ENCODE measurements at places on chromosomes 11 and 22. TPM values are rescaled to one million over a fixed set of nuclear protein-coding genes. Genes with fewer than 3 reads are reported as not detected.

DNA sequence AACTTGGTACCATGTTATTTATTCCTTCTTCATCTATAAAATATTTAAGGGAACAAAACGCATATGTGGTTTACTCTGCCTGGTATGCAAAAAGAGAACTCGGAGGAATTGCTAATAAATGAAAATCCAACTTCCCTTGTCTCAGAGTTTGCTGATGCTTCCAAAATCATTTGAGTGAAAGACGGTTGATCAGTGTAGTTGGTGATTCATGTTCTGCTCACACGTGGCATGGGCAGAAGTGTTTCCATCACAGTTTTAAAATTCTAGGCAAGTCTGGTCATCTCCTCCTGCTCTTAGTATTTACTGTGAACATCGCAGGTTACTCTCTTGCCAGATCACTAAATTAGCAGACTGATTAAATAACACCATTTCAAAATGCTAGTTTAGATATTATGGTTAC, 11.9 kb upstream of the PARVB start:
- no peak overlapping the region for H3K27ac ChIP-seq
- no peaks in the 10 kb centered on the region for H3K27me3 ChIP-seq
- H3K36me3 ChIP-seq, result no peaks in the 10 kb centered on the region
- no peak for DNase-seq

DNA sequence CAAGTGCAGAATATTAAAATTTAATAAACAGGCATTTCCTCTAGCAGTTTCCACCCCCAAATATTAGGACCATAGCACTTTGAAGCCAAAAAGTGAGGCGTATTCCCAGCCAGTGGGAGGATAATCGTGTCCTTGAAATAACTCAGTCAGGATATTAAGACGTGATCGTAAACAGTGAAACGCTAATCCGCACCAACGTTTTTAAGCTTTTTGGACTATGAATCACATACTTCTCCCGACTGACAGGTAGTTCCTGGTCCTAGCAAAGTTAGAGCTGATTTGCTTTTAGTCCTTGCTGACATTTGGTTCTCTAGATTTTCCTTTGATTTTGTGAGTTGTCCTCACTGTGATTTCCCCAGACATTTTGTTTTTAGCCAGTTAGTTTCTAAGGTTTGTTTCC, 197.1 kb upstream of the ARHGAP20 start:
- DNase-seq, result no peak
- H3K4me3 ChIP-seq, result no peak overlapping the region
- H3K4me1 ChIP-seq, result no peaks in the 10 kb centered on the region
- H3K27me3 ChIP-seq, result peaks cover 38% of the 10 kb centered on the region
- no peaks in the 10 kb centered on the region for H3K36me3 ChIP-seq

DNA sequence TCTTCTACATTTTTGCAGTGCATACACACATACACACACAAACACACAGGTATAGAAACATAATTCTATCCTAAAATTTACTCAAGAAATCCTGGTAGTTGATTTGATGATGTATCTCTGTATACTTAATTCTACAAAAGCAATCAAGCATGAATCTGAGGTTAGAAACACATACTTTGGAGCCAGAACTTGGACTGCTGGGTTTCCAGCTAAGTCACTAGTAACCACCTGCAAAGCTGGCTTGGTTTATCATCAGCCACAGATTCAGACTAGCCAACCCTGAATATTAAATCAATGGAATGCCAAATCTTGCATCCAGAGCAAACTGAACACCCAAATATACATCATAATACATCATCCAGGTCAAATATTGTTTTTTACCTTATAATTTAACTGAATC, 24.8 kb upstream of the POU2AF2 start:
- no peaks in the 10 kb centered on the region for H3K4me1 ChIP-seq
- H3K27ac ChIP-seq, result no peak overlapping the region

DNA sequence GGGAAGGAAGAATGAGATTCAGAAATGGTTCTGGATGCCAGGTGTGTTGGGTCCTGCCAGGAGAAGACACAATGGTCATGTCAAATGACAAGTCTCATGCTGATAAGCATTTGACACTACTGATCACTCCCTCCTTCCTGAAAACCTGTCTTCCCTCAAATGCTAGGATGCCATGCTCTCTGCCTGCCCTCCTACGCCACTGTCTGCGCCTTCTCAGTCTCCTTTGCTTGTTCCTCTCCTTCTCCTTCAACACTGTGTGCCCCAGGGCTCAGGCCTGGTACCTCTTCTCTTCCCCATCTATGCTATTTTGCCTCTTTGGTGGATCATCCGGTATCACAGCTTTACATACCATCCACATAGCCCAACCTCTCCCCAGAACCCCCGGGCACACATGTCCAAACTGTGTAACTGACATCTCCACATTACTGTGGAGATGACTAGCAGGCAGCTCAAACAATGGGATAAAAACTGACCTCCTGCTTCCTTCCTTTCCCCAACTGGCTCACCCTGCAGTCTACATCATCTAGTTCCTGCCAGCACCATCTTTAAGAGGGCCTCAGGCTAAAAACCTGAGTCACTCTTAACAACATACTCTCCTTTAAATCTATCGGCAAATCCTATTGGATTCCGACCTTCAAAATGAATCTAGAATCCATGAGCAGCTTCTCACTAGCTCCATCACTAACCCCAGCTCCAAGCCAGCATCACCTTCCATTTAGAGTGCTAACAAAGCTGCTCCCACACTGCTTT, 8.2 kb downstream of the AP1B1 start:
- no peak for DNase-seq
- H3K27me3 ChIP-seq, result no peaks in the 10 kb centered on the region
- no peak overlapping the region for H3K27ac ChIP-seq

DNA sequence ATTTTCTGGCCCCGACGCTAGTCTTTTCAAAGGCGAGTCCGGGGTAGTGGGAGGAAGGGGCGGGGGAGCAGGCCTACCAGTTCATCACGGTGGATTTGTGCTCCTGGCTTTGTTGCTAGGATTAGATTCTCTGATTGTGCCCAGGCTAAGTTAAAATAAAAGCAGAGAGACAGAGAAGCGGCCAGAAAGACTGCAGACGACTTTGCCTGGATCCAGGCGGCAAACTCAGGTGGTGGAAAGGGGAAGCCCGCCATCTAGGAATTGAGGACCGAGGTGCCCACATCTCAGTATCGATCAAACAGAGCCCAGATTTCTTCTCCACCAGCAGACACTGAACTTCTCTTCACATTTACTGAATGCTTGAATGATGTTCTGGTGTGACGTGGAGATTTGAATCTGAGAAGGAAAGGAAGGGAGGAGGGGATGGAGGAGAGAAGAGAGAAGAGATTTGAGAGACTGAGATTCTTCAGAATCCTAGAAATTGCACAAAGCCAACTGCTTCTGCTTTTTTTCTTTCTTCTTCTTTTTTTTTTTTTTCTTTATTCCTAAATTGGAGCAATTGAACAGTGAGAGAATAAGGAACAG, 2.7 kb downstream of the FAT3 start:
- H3K27me3 ChIP-seq, result no peaks in the 10 kb centered on the region
- H3K4me1 ChIP-seq, result no peaks in the 10 kb centered on the region
- no peak for DNase-seq
- no peaks in the 10 kb centered on the region for H3K36me3 ChIP-seq

DNA sequence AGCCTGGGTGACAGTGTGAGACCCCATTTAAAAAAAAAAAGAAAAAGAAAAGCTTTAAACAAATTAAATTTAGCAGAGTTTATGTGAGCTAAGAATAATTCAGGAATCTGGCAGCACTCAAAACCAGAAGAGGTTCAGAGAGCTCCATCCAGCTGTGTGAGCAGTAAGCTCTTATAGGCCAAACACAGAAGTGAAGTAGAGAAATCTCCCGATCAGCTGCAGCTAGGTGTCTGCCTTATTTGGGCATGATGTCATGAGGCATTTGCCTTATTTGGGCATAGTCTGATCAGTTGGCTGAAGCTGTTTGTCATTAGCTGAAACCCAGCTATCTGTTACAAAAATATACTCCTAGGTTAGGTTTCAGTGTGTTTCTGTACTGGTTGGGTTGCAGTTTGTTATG, 8.2 kb downstream of the MS4A15 start:
- DNase-seq, result no peak
- no peaks in the 10 kb centered on the region for H3K27me3 ChIP-seq
- H3K36me3 ChIP-seq, result no peaks in the 10 kb centered on the region
- no peak overlapping the region for H3K27ac ChIP-seq
- no peak overlapping the region for H3K4me3 ChIP-seq

- no peak overlapping the region for H3K27ac ChIP-seq
- no peak for DNase-seq
- peaks cover 12% of the 10 kb centered on the region for H3K27me3 ChIP-seq
- no peaks in the 10 kb centered on the region for H3K36me3 ChIP-seq
- no peaks in the 10 kb centered on the region for H3K4me1 ChIP-seq
Measured at GRCh38 chr11:1604181-1604580, 4.1 kb downstream of the KRTAP5-3 start.

DNA sequence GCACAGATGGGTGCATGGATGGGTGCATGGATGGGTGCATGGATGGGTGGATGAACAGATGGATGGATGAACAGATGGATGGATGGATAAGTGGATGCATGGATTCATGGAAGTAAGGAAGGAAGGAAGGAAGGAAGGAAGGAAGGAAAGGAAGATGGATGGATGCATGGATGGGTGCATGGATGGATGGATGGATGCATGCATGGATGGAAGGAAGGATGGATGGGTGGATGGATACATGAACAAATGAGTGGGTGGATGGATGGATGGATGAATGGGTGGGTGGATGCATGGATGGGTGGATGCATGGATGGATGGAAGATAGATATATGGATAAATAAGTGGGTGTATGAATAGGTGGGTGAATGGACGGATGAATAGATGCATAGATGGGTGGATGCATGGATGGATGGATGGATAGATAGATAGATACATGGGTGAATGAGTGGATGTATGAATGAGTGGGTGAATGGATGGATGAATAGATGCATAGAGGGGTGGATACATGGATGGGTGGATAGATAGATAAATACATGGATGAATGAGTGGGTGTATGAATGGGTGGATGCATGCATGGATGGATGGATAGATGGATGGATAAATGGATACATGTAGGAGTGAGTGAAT, 32.5 kb downstream of the IGF2 start:
- H3K27me3 ChIP-seq, result 0 out of 2 replicates have a peak, but pooled peaks cover 2% of the 10 kb centered on the region
- no peaks in the 10 kb centered on the region for H3K4me1 ChIP-seq
- no peaks in the 10 kb centered on the region for H3K36me3 ChIP-seq
- H3K27ac ChIP-seq, result no peak overlapping the region
- DNase-seq, result no peak
- H3K4me3 ChIP-seq, result no peak overlapping the region

DNA sequence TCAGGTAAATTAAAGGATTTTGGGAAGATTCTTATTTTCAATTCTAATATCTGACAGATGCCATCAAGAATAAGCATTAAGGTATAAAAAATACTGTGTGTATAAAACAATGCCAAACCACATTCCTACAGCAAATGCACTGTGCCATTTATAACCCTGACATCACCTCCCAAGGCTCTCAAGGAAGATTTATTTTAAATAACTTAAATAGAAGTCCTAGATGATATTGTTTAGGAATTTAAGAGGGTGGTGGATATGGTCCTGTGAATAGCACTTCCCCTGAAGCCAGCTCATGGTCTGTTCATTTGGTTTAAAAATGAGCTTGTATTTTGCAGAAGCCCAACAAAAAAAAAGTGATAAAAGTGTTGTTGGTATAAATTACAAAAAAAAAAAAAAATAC, 32.1 kb downstream of the PPIL2 start:
- no peak overlapping the region for H3K4me3 ChIP-seq
- peaks cover 6% of the 10 kb centered on the region for H3K36me3 ChIP-seq
- no peaks in the 10 kb centered on the region for H3K27me3 ChIP-seq
- H3K27ac ChIP-seq, result no peak overlapping the region
- H3K4me1 ChIP-seq, result no peaks in the 10 kb centered on the region

The OR52E8 gene
- not detected for total RNA-seq

The POU2AF3 gene
- not detected for total RNA-seq

The CTTN gene
- total RNA-seq, result 249 TPM

The NPTXR gene
- total RNA-seq, result 12.8 TPM

The ALX4 gene
- total RNA-seq, result not detected

The APOA4 gene
- total RNA-seq, result not detected

The ZNRF3 gene
- total RNA-seq, result 12.2 TPM

Measured in HCT116 (cell line).